Fibroblast of the aortic adventitia (primary cell): ENCODE measurements at places on chromosomes 7 and 10.

GRCh38 chr10:48907730-48908129, 31.9 kb downstream of the LRRC18 start:
- DNase-seq: no peak

DNA sequence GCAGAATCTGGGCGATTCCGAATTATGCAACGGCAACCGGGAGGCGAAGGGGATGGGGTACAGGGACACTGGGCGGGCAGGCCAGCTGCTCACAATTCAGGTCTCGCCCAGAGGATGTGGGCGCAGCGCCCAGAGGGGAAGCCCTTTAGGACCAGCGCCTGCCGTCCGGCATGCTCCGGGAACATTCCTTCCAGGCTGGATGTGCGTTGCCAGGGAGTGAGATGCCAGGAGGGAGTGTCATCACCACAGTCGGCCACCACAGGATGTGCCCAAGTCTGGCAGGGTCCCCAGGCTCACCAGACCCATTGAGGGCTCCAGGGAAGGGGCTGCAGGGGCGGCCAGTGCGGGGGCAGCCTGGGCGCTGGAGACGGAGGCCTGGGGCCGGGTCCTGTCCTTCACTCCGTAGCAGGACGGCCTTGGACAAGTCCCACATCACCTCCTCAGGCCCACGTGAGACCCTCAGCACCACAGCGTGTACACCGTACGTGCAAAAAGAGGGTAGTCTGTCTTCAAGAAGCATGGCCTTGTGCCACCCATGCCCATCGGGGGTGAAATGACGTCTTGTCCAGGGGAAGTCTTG, 63.9 kb downstream of the FOXL3 start:
- no peak for DNase-seq

GRCh38 chr7:127782654-127783559, 130.9 kb downstream of the SND1 start:
- no peak for DNase-seq

- DNase-seq: no peak
Observed at GRCh38 chr7:155201325-155202087, 96.2 kb upstream of the INSIG1 start.

DNA sequence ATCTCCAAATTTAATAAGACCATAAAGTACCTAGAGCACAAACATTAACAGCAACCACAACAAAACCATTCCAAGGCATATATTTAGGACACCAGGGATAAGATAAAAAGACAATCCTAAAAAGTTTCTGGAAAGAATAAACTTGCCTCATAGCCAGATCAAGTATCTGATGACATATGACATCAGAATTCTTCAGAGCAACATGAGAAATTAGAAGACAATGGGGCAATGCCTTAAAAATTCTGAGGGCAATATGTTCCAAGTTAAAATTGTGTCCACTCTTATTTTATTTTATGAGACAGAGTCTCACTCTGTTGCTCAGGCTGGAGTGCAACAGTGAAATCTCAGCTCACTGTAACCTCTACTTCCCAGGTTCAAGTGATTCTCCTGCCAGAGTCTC, 2.8 kb downstream of the EFCAB10 start:
- DNase-seq: peak; percentile 53

DNA sequence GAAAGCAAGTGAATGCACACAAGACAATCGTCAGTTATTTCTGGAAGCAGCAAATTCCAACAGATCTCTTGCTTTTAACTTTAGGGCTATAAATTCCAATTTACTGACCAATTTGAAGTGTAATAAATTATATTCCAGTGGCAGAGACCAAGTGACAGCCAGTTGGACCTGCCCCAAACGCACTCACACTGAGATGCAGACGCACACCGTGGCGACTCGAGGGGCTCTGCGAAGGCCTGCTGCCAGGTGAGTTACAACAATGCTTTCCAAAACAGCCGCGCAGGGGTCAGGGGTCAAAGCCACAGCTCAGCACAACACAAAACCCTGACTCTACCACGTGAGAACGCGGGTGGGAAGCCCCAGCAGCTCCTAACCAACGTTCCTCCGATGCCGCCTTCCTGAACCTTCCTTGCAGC, 97.4 kb downstream of the ZRANB1 start:
- DNase-seq: no peak

- no peak for DNase-seq
Observed at GRCh38 chr7:132254455-132254854, 321.8 kb downstream of the PLXNA4 start.

GRCh38 chr7:4742051-4742573, 33.3 kb upstream of the AP5Z1 start:
- DNase-seq: no peak

DNA sequence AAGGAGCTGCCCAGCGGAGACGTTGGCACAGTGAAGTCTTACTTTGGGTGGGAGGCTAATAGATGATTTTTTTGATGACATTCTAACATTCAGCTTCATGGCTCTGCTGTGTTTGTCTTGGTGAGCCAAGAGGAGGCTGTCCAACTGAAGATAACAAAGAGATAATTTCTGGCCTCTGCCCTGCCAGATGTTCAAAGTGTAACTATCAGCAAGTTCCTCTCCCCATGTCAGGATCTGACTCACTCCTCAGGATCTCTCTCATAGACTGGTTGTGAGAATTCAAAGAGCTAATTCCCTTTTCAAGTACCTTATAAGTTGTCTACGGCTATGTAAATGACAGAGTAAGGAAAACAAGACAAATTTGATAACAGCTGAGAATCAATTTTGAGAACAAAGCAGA, 1340.9 kb downstream of the XPNPEP1 start:
- DNase-seq: peak; percentile 62

- no peak for DNase-seq
Observed at GRCh38 chr10:101388676-101389276, 34.8 kb downstream of the BTRC start.

- no peak for DNase-seq
Observed at GRCh38 chr7:35259523-35259908, 5.6 kb upstream of the TBX20 start.

- no peak for DNase-seq
Observed at GRCh38 chr7:17845197-17845547, 95.1 kb downstream of the SNX13 start.

- no peak for DNase-seq
Observed at GRCh38 chr7:150385302-150385723, 6.2 kb downstream of the ZNF775 start.

DNA sequence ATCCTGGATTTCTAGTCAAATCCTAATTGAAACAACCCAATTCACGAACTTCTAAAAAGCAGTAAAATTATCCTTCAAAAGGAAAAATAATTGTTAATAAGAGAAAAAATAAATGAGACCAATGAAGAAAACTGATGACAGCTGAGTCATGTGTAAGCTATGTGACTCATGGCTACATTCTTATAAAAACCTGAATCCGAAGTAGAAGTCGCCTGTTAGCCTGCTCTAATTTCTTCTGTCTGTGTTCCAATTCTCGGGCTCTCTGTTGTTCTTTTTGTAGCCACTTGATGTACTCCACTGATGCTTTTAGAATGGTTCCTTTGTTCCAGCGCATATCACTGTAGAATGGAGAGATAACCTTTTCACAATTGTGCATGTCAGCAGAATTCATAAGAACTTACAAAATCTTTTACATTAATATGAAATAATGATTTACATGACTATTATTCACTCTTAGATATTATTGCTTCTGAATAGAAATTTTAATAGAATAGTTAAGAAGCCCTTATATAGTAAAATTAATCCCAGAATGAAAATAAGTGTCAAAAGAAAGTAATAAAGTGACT, 88.8 kb downstream of the TFEC start:
- peak; percentile 46 for DNase-seq

- no peak for DNase-seq
Observed at GRCh38 chr7:37385787-37386186, 62.9 kb downstream of the ELMO1 start.
